ENCODE measurements at places on chromosomes 2 and 18.

- DNase-seq, result no peak
Observed at GRCh38 chr2:197804758-197805714, 643 bp downstream of the PLCL1 start.

GRCh38 chr2:17083902-17084301 is 418.3 kb upstream of the CYRIA start:
- DNase-seq, result peak; percentile 88

- DNase-seq, result no peak
Observed at GRCh38 chr2:147223119-147223518, 621.7 kb upstream of the ACVR2A start.

DNA sequence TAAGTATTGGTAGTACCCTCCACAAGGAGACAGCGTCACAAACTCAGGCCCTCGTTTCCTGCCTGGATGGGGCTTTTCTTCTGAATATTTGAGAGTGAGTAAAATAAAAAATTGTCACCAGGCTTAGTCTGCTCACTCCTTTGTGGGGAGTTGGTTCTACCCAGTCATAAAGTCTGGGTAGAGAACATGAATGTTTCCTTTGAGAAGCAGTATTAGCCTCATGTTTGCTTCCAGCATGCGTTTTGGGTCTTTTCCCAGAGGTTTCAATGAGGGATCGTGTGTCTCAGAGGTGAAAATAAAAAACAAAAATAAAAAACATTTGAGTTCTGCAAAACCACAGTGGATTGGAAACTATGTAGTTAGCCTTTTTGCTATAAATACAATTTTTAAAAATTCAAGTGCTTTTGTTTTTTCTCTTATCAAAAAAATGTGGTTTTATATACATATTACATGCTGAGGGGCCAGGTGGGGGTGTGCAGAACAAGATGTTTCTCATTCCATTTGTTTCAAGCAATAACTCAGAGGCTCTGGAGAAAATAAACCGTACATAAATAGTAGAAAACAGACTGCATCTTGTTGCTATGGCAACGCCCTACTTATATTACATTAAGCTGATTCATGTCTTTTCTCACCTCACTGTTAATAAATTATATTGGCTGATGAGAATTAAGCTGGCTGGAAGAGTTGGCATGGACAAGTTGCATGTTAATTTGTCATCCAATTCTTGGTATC is 225.4 kb upstream of the FBXO11 start:
- DNase-seq, result peak; percentile 78

DNA sequence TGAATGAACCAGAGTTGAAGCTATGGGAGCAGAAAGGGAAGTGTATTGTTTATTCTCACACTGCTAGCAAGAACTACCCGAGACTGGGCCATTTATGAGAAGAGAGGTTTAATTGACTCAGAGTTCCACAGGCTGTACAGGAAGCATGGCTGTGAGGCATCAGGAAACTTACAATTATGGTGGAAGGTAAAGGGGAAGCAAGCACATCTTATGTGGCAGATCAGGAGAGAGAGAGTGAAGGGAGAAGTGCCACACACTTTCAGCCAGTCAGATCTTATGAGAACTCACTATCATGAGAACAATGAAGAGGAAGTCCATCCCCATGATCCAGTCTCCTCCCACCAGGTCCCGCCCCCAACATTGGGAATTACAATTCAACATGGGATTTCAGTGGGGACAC is 383.2 kb upstream of the SLC14A2 start:
- no peak for DNase-seq

GRCh38 chr18:79576686-79577351 is 102.8 kb upstream of the CTDP1 start:
- DNase-seq, result peak; percentile 75

GRCh38 chr2:34534761-34535160 is 935.7 kb upstream of the FAM98A start:
- DNase-seq, result no peak

- no peak for DNase-seq
Observed at GRCh38 chr2:122669627-122670026, 914.2 kb downstream of the TSN start.

GRCh38 chr18:24590946-24591345 is 130.5 kb downstream of the HRH4 start:
- DNase-seq, result no peak

GRCh38 chr2:209114588-209115240 is 309.1 kb upstream of the MAP2 start:
- no peak for DNase-seq

- DNase-seq, result no peak
Observed at GRCh38 chr2:197704434-197705120, 592 bp upstream of the MARS2 start.

- no peak for DNase-seq
Observed at GRCh38 chr18:54824761-54825160, 3.5 kb upstream of the RAB27B start.

GRCh38 chr2:96631804-96632435 is 6.2 kb downstream of the KANSL3 start:
- no peak for DNase-seq

DNA sequence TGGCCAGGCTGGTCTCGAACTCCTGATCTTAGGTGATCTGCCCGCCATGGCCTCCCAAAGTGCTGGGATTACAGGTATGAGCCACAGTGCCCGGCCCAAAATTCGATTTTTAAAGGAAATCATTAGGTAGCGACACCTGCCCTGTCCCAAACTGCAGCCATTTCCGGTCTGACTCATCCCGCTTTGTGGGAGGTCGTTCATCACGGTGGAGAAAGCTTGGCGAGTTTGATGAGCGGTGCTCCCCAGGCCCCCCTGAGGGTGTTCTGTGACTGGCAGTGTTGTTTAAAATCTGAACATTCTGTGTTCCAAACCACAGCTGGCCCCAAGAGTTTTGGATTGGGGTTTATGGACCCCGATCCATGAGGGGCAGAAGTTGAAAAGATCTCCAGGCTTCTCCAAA is 53.0 kb upstream of the GLI2 start:
- DNase-seq, result no peak
